ENCODE measurements at places on chromosomes 1 and 21. TPM values are rescaled to one million over a fixed set of nuclear protein-coding genes. Genes with fewer than 3 reads are reported as not detected.

GRCh38 chr1:54581621-54582035 is 33.6 kb downstream of the ACOT11 start:
- no peak for DNase-seq

The RIMKLA gene
- total RNA-seq = 0.04 TPM

GRCh38 chr1:96633695-96634094 is 87.9 kb upstream of the PTBP2 start:
- DNase-seq = no peak

DNA sequence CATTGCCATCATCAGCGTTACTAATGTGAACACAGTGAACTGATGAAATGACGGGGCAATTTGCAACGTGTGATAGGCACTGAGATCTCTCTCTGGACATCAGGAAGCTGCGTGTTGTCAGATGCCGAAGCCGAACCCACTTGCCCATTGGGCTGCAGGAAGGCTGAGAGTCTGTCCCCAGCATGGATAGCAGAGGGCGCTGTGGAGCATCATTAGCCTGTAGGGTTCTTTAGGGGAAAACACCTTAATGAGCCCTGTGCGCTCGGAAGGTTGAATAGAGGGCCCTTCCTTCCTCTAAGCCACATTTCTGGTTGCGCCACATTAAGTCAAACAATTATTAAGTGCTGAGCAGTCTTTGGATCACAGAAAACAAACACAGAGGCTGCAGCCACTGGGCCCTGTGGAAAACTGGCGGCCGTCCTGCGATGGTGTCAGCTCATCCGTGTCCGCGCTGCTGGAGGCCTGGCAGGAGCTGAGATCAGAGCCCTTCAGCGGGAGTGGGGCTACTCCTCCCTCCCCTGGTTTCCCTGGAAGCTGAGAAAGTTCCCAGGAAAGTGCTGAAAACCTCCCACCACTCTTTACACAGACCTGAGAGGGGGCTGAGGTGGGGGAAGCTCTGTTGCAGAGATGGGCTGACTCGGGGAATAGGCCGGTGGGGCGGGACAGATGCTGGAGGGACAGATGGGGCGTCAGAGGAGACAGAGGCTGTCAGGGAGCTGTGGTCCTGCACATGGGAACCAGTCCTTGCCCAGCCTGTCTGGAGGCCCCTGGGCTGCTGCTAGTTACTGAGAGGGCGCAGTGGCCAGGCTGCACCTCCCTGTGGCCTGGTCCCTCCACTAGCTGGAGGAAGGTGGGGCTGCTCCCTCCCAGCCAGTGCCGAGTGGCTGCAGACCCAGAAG is 12.7 kb downstream of the TFF2 start:
- DNase-seq = peak; percentile 10

The ARMH1 gene
- total RNA-seq = not detected

The RNU1-3 gene
- total RNA-seq = under 0.01 TPM

The NIPAL3 gene
- 31.1 TPM for total RNA-seq

The CHI3L1 gene
- total RNA-seq = not detected

DNA sequence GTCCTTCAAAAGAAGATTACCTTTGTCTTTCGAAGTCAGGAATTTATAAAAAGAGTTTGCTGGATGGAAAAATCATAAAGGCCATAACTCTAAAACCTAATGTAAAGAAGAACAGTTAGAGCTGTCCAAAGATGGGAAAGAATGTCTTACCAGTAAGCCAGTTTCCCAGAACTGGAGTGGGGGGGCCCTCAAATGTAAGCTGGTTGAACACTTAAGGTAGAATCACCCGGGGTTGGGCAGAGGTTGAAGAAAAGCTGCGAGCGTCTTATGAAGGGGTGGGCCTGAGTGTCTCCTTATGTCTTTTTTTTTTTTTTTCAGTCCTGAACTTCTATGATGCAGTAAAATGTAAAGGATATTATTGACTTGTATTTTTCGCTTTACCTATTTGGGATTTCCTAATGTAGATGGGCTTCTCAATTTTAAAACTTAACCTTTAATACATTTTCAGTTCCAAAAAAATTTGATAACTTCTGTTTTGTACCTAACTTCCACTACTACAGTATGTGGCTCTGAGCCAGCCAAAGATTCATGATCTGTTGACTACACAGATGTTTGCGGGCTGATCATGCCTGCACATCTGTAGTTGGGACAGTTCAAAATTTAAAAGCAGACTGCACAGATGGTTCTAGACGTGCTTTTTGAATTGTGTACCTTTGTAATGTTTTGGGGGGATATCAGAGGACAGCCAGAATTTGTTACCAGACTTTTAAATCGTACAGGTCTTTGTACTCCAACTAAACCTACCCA is 43.6 kb downstream of the NFYC start:
- DNase-seq = no peak
